Stimulated activated CD4-positive, alpha-beta T cell treated with anti-CD3 and anti-CD28 coated beads, Interleukin-12 subunit alpha, Interleukin-12 subunit beta, amount 100 ng/mL, for 48 hours (primary cell): ENCODE measurements at places on chromosomes 6 and 20.

- no peak for DNase-seq
Measured at GRCh38 chr6:37936906-37937305, 117.4 kb downstream of the ZFAND3 start.

GRCh38 chr6:551405-551804 is 105.5 kb downstream of the HUS1B start:
- DNase-seq, result no peak

DNA sequence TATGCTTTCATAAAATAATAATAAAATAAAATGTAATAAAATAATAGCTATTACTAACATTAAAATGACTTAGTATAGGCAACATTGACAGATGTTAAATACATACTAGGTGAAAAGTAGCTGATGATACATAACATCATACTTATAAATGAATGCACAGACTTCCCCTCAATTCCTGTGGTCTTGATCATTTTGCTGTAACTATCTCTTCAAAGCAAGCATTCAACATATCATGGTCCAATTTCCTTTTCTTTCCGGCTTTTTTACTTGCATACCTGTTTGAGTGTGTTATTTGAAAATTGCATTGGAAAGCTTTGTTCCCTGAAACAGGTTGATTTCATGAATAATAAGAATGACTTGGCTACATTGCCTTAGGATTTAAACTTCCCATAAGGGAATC is 309.3 kb downstream of the HDGFL1 start:
- no peak for DNase-seq

DNA sequence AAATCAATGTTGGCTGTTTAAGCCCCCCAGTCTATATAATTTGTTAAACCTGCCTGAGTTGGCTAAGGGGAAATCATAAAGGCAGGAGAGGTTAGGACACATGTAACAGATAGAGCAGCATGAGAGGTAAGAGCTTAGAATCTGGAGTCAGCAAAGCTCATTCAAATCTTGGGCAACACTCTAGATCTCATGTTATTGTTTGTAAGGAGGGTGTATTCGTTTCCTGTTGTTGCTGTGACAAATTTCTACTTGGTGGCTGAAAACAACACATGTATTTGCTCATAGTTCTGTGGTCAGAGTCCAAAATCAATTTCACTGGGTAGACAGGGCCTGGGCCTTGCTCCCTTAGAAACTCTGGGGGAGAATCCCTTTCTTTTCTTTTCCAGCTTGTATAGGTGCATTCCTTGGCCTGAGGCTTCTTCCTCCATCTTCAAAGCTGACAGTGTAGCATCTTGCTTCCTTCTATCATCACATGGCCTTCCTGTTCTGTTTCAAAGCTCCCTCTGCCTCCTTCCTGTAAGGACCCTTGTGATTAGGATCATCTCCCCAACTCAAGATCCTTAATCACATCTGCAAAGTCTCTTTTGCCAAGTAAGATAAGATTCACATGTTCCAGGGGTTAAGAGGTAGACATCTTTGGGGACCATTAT is 4.4 kb downstream of the LY86 start:
- DNase-seq, result no peak

- DNase-seq, result no peak
Measured at GRCh38 chr20:15642676-15643075, 930.6 kb downstream of the KIF16B start.

DNA sequence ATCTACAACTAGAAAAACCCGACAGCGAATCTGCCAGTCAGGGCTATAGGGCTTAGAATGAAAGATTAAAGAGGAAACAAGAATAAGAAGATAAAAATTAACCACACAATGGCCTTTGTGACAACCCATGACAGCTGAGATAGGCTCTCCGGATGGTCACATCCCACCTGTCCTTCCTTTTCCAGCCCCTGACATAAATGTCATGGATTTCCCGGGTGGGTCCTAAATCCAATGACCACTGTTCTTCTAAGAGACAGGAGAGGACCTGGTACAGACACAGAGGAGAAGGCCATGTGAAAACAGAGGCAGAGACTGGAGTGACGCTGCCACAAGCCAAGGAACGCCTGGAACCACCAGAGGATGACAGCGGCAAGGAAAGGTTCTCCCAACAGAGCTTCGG is 41.8 kb downstream of the ATXN1 start:
- DNase-seq, result no peak

GRCh38 chr6:36624461-36625157 is 30.4 kb downstream of the SRSF3 start:
- no peak for DNase-seq

DNA sequence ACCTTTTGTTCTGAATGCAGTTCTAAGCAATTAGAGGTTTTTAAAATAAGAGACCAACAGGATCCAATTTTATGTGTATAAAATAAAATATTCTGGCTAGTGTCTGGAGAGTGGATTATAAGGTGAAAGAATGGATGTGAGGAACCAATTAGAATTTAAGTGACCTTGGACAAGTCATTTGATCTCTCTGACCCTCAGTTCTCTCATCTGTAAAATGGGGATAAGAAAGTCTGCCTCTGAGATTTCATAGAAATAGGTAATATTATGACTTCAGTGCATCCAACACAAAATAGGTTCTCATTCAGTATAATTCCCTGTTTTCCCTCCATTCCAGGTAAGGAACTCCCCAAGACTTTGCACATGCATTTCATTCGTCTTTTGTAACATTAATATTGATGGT is 18.9 kb downstream of the CASS4 start:
- DNase-seq, result no peak

GRCh38 chr6:84172574-84172973 is 54.9 kb downstream of the CEP162 start:
- DNase-seq, result no peak

GRCh38 chr6:8245726-8246125 is 143.4 kb upstream of the EEF1E1 start:
- DNase-seq, result no peak

- no peak for DNase-seq
Measured at GRCh38 chr6:27651371-27651732, 178.4 kb upstream of the ZNF184 start.

- no peak for DNase-seq
Measured at GRCh38 chr20:63357921-63358905, 2.9 kb downstream of the CHRNA4 start.

DNA sequence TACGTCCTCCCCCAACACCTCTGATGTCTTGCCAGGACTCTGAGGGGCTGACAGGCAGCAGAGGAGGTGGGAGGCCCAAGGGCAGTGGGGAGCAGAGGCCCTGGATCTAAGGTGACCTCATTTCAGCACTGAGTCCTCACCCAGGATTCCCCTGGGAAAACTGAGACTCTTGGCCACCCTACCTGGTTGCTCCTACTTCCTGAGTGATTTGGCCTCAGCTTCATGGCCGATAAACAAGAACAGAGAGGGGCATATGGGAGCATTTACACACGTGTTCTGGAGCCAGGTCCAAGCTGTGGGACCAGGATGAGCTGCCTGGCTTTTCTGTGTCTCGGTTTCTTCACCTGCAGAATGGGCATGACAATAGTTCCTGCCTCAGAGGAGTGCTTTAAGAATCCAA is 133.8 kb downstream of the ANKRD60 start:
- DNase-seq, result no peak

- no peak for DNase-seq
Measured at GRCh38 chr20:1417273-1417672, 24.4 kb upstream of the FKBP1A start.

DNA sequence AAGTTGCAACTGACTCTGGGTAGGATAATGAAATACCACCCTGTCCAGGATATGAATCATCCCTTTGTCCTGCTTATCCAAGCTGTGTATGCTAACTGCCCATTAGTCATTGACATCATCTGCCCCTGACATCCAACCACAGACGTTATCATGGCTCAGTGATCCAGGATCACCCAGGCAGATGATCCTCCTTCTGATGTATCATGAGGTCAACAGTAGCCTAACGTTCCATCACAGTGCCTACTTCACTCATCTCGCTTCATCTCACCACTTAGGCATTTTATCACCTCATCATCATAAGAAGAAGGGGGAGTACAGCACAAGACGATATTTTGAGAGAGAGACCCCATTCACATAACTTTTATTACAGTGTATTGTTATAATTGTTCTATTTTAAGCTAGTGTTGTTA is 13.4 kb upstream of the BTN3A2 start:
- no peak for DNase-seq

DNA sequence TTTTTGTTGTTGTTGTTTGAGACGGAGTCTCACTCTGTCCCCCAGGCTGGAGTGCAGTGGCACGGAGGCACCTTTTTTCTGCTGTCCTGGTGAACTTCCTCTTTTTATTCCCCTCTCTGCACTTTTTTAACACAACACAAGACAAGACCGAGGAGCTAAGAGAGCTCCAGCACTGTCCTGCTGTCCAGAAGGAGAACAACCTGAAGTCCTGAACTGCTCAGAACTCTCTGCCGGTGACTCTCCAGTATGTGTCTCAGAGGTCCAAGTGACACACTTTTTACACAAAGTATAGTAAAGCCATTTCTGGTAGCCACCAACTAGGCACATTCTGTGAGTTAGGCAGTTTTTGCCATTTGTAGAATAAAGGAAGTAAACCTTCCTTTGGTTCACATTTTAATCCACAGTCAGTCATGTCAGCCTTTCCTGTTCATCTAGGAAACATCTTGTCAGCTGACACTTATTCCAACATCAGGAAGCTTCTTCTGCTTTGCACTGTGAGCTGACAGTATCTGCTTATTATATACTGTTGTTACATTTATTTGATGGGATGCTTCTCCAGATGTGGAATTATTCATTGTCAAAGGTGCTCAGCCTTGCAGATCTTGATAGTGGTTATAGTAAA is 28.1 kb upstream of the TXNDC5 start:
- DNase-seq, result no peak

DNA sequence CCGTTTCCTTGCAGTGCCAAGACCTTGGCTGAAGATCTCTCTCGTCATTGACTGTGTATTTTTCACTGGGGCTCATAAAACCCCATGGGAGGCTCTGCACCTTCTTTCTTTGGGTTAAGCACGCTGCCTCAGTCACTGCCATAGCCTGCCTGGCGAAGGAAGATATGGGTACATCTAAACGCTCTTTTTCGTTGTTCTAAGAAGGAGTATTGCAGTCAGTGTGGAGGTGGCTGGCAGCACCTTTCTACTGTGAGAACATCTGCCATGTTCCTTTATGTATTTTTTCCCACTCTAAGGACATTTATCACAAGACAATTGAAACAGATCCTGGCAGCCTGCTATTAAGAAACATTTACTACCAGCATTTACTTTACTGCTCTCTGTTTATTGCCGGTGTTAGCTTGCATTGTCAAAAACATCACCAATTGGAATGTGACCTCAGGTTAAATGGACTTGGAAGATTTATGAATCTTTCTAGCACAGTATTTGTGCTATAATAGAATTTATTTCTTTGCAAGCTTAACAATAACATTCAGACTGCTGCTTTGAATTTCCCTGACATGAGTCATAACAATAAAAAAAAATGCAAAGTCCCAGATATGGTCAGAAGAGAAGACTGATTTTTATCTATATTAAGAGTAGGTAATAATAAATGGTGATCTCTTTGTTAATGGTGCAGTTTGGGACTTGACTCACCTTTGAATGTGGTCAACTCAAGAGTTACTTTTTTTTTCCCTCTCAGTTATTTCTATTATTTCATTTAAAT is 62.2 kb upstream of the CLDN20 start:
- DNase-seq, result no peak

DNA sequence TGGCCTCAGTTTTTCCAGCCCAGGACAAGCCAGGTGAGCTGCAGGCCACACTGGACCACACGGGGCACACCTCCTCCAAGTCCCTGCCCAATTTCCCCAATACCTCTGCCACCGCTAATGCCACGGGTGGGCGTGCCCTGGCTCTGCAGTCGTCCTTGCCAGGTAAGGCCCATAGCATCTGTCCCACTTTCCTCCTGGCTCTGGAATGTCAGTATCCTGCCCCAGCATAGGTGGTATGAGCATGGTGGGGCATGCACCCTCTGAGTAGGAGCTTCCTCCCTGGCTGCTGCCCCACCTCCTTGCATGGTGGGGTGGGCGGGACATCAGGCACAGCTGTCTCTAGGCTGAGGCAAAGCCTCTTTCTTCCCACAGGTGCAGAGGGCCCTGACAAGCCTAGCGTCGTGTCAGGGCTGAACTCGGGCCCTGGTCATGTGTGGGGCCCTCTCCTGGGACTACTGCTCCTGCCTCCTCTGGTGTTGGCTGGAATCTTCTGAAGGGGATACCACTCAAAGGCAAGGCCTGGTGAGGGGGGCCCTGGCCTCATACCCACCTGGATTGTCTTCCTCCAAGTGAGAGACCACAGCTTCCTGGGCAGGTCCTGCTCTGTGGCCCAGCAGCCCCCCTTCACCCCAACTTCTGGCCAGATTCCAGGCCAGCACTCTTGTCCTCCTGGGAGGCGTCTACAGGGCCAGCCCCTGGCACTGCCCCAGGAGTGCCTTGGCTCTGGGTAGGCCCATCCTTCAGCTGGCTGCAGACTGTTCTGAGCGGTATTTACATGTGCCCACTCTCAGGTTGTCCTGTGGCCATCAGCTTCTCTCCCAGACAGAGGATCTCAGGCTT is 9.1 kb downstream of the PI16 start:
- DNase-seq, result no peak

DNA sequence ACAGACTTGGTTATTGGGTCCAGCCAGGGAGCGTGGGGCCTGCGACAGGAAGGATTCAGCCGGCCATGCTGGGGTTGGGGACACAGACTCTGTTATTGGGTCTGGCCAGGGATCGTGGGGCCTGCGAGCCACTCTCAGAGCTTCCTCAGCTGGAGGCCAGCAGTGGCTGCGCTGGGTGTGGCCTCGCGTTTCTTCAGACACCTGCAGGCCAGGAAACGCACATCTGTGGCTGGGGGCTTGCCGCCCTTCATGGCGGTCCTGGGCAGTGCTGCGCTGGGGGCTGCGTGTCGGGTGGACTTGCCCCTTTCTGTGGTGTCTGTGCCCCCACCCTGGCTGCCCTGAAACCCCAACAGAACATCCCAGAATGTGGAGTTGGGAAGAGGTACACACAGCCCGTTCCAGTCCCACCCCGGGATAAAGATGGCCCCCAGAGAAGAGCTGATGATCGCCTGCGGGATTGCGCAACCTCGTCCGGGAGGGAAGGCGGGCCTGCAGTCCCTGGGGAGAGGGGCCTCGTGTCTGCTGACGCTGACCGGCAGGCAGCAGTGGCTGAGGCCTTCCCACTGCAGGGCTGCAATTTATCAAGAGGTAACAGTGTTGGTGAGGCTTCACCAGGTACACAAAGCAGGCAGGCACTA is 16.9 kb upstream of the MTG2 start:
- no peak for DNase-seq

DNA sequence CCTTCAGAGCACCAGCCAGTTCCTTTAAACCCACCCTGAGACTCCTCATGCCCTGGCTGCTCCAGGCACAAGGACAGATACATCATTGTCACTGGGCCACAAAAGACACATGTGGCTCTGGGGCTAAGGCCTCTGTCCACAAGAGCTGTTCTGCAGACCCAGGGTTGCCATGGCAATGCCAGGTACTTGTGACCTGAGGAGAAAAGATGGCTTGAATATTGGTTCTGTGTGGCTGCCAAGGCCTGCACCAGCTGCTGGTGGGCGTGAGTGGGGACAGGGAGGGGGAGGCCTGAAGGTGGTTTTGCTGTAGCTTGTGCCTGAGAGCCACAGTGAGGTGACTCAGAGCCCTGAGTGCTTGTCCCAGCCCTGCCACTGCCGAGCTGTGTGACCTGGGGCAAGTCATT is 31.8 kb downstream of the SAYSD1 start:
- DNase-seq, result no peak
